Caco-2 (cell line): ENCODE measurements at places on chromosomes 1 and 21. TPM values are rescaled to one million over a fixed set of nuclear protein-coding genes. Genes with fewer than 3 reads are reported as not detected.

FCAMR gene
- total RNA-seq, result 0.18 TPM in 1 of 2 replicates, not detected in the other

PBX1 gene
- 101 and 103 TPM in 2 replicates for total RNA-seq

DNA sequence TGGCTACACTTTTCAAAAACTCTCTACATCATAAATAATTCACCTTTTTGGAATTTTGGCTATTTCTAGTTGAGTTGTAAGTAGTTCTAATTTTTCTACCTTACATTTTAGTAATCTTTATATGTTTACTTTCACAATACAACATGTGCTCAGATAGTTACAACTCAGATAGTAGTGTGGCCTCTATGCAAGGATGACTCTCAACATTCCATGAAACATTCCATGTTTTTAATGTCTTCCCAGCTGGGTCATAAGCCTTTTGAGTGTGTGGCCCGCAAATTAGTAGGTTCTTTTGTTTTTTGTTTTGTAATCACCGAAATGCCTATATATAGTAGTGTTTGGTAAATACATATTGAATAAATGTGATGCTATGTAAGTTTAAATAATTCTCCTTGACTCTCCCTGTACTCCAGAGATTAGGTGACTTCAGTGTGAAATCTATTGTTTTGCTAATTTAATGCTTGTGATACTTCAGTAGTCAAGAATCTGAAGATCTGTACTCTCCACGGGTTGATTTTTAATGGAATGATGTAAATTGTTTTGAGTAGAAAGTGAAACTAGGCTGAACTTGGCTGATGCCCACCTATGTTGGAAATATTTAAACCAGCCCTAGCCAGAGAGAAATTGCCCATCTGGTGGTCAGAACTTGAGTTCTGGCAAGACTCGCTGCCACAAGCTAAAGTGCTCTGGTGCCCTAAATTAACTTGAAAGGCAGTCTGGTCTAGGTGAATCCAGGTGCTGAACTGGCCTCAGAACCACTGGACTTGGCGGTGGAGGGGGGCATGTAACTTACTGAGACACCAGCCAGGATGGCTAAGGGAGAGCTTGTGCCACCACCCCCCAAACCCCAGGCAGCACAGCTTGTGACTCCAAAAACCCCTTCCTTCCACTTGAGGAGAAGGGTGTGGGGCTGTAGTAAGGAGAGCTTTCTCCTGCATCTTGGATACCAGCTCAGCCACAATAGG lies 165.6 kb downstream of the USP25 start:
- no peak for DNase-seq

GRCh38 chr1:161199506-161200139 lies 769 bp upstream of the ADAMTS4 start:
- DNase-seq, result no peak

- no peak for DNase-seq
Observed at GRCh38 chr1:204367956-204368355, 8.2 kb upstream of the PLEKHA6 start.

- DNase-seq, result peak; percentile 52
Observed at GRCh38 chr1:42962641-42963377, 4.1 kb upstream of the SLC2A1 start.

DNA sequence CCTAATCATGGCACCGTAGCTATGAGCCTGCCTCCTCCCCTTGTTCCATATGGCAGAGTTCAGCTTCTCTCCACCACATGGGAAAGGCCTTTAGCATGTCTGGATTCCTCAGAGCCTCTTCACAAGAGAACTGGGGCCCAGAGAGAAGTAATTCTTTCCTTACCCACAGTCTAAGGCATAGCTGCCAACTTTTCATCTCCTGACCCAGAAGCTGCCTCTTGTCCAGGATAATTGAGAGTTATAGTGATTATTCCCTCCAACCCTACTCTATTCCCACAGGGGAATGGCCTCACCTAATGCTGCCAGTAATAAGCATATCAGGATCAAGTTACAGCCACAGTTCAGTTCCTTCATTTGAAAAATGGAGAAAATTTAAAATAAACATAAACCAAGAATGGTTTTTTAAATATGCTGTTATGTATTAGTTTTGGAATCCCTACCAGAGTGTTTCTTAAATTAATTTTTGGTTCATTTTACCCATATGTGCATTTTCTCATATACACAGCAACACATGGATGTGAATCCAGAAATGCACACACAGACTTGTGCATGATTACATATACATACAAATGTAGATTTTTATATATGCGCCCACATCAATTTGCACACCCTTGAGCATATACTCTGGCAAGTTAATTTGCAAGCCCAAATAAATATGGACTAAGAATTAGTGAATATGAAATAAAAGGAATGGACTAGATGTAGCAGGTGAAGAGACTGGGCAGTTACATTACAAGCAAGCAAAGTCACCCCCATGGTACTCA lies 63.9 kb upstream of the WARS2 start:
- DNase-seq, result no peak

- DNase-seq, result no peak
Observed at GRCh38 chr1:5109633-5110032, 455.2 kb downstream of the AJAP1 start.

DNA sequence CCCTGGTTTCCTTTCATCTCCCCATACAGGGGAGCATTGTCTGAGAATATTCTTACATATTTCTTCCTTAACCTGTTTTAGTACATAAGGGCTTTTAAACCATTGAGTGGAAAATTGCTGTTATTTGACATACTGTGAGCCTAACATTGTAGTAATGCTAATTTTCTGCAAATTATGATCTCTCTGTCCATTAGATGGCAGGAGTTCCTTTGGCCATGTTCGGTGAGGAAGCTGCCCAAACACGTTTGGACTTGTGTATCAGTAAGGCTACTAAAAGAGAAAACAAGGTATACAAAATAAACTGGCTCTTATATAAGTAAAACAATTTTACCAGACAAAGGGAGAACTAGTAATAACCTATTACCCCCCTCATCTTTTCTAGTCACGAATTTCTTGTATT lies 29.2 kb downstream of the CDC7 start:
- DNase-seq, result peak; percentile 28

- no peak for DNase-seq
Observed at GRCh38 chr1:97433094-97433823, 487.6 kb downstream of the DPYD start.

GRCh38 chr1:80349218-80349617 lies 1342.7 kb upstream of the ADGRL4 start:
- no peak for DNase-seq

DNA sequence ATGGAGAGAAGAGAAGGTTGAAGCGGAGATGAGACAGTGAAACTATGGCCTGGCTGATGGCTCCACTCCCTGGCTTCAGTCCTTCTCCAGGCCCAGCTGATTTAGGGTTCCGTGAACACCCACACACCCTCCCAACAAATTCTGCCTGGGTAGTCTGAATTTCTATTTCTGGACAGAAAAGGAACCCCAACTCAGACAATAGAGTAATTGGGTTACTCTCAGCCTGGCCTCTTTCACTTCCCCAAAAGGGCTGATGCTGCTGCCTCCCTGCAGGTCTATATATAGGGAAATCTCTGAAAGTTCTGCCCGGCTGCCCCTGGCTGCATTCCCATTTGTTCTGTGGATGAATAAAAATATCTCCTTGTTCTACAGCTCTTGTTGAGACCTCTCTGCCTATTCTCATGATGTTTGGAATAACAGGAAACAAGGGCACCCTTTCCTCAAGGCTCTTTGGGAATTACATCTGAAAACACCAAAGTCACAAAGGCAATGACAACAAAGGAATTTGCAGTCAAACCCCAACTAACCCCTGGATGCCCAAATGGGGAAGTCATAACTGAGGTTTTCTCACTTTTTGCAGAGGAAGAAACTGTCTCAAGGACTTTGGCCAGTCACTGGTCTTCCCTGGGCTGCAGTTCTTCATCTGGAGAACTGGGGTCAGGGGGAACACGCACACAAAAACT lies 11.4 kb upstream of the ZSCAN20 start:
- no peak for DNase-seq
